T47D (cell line): ENCODE measurements at places on chromosomes 11 and 22.

- no peak for DNase-seq
Measured at GRCh38 chr11:108453207-108453835, 14.0 kb downstream of the C11orf65 start.

- DNase-seq, result no peak
Measured at GRCh38 chr11:134759274-134759673, 347.2 kb upstream of the B3GAT1 start.

GRCh38 chr11:9714272-9714940 lies 50.5 kb downstream of the SWAP70 start:
- no peak for DNase-seq

DNA sequence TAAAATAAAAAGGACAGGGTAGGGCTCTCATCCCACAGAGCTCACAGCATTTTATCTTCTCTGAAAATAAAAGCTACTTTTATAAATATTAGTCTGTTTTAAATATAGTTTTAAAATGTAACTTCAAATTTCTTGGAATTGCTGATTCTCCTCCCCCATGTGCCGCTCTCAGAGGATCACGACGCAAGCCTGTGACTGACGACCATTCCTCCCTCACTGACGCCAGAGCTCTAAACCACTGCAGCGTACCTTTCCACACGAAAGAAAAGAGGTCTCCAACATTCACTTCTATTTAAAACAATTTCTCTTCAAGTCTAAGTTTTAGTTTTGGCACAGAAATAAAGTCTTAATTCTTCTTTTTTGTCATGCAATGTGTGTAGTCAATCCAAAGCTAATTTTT lies 9.3 kb downstream of the TOLLIP start:
- no peak for DNase-seq

DNA sequence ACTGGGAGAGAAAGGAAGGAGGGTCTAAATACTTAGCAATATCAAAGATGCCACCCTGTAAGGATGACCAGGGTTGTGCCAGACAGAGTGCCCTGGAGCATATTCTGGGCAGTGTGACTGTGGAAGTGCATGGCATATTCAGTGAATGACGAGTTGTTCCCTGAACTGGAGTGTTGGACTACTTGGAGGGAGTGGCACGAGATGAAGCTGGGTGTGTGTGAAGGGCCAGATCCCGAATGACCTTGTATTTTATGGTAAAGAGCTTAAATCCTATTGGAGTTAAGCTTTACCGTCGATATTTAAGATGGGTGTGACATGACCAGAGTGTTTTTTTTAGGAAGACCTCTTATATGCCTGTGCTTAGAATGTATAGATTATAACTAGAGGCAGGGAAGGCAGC lies 48.8 kb downstream of the STIM1 start:
- DNase-seq, result no peak

- DNase-seq, result no peak
Measured at GRCh38 chr22:38108561-38109319, 1.7 kb downstream of the BAIAP2L2 start.
